ENCODE measurements at places on chromosomes 5 and 9.

- no peak for DNase-seq
Observed at GRCh38 chr5:171162596-171162995, 146.5 kb upstream of the TLX3 start.

- DNase-seq, result no peak
Observed at GRCh38 chr5:20370061-20370460, 382.1 kb upstream of the CDH18 start.

- DNase-seq, result no peak
Observed at GRCh38 chr5:141725891-141726290, 43.9 kb upstream of the ARAP3 start.

- DNase-seq, result no peak
Observed at GRCh38 chr9:27151693-27152404, 42.8 kb downstream of the TEK start.

DNA sequence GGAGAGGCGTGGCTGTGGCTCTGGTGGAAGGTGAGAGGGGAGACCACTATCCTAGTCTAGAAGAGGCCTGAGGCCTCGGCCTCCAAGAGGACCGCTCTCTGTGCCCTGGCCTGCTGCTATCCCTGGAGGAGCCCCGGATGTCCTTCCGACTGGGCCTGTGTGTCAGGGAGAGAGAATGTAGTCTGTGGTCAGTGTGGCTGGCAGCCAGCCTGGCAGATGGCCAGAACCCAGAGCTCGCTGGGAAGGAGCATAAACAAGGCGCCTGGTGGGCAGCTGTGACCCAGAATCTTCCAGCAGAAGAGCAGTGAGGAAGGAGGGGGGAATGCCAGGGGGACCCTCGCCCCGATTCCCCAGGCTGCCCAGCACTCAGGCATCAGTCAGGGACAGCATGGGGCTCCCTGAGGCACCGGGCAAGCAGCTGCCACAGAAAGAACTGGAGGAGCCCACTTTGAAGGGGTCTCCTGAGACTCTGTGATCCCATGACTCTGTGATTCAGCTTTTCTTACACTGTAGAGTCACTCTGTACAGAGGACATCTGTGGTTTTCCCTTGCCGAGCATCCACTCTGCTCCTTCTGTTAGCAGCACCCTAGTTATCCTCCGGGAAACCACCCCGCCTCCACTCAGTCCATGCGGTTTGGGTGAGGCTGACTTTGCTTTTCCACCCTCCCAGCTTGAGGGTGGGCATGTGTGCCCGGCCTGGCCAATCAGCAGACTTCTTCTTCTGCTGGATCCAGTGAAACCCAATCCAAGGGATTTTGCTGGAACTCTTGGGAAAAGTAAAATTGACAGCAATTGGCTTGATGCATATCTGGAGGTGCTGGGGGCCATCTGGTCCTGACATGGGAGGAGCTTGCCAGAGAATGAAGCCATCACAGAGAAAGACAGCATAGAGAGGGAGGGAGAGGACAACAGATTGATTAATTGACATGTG is 46.2 kb upstream of the PWWP2A start:
- no peak for DNase-seq

- no peak for DNase-seq
Observed at GRCh38 chr5:181263633-181264032, 2.7 kb upstream of the TRIM52 start.

- no peak for DNase-seq
Observed at GRCh38 chr5:121919046-121919445, 42.7 kb upstream of the SRFBP1 start.
